ENCODE measurements at places on chromosomes 3 and 15.
A peak's percentile ranks its signal among the peaks of the same experiment; 100 is the strongest.

- DNase-seq, result no peak
Measured at GRCh38 chr3:34072297-34072696, 273.9 kb downstream of the PDCD6IP start.

- peak; percentile 43 for DNase-seq
Measured at GRCh38 chr15:90956274-90957030, 1.8 kb downstream of the RCCD1 start.

DNA sequence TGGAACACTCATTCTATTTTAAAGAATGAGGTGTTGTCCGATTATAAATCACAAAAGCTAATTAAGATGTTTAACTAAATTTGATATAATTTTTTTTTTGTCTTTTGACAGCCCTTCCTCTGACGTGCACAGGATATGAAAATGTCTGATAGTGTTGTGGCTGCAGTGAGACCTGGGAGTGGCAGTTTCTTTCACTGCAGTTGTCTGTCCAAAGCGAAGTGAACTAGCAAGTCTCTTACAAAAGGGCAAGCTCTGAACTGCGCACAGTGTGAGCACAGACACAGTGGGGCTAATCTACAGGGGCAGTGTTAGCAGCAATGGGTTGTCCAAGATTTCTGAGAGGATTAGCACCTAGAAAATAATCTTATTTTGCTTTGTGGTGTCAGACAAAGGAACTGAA is 29.1 kb upstream of the MYRIP start:
- no peak for DNase-seq

DNA sequence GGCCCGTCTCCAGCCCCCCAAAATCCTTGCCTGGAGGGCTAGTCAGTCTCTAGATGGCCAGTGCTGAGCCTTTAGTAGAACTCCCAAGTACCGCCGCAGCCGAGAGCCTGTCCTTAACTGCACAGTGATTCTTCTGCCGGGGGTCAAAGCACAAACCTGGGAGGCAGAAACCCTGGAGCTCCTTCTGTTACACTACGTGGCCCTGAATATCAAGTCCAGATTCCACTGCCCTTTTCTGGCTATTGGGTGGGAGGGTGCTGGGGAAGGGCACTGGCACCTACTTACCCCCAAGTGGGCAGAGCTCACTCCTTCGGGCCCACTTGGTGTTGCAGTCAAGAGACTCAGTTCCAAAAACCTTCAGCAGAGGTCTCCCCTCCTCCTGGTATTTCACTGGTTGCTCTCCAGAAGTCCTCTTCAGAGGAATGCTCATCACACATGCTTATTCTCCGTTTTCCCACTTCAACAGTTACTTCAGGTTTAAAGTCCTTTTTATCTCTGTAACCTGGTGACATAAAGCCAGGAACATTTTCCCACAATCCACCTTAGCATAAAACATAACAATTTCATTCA is 10.8 kb downstream of the PDHB start:
- DNase-seq, result no peak

DNA sequence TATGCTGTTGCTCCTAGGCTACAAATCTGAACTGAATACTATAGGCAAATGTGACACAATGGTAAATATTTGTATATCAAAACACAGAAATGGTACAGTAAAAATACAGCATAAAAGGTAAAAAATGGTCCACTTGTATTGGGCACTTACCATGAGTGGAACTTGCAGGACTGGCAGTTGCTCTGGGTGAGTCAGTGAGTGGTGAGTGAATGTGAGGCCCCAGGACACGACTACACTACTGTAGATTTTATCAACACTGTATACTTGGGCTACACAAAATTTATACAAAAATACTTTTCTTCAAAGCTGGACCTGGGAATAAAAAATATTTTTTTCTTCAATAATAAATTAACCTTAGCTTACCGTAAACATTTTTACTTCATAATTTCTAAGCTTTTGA is 41.6 kb upstream of the DUT start:
- no peak for DNase-seq

DNA sequence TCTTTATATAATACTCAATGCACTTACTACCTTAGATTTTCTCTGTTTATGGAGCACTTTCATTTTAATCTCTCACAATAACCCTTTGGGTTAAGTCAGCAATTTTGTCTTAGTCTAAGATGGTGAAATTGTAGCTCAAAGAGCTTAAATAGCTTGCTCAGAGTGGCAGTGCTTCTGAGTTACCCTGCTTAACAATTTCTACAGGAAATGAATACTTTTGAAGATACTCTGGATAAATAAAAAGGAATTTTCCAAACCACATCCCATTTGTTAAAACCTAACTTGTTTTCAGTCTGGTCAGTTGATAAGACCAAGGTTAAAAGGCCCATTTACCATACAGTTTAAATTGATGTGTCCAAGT is 37.2 kb downstream of the HMG20A start:
- DNase-seq, result no peak

- DNase-seq, result no peak
Measured at GRCh38 chr3:53501178-53501577, 6.8 kb downstream of the CACNA1D start.

DNA sequence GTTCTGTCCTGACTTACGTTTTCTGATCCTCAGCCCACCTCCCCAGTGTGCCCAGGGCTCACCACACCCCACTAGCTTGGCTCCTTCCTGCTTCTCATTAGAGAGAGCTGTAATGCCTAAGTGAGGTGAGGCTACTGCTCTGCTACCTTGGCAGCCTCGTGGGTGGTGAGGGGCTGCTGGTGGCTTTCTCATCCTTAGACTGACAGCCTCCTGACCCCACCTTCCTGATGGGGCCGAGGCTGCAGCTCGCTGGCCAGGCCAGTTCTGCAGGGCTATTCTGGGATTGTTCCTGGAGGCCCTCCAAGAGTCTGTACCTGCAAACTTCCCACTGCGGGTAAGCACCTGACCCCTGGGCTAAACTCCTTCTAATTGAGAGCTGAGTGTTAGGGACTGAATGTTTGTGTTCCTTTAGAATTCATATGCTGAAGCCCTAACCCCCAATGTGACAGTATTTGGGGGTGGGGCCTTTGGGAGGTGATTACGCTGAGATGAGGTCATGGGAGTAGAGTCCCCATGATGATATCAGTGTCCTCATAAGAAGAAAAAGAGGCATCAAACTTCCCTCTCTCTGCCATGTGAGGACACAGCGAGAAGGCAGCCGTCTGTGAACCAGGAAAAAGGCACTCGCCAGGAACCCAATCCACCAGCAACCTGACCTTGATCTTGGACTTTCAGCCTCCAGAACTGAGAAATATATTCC is 38.1 kb upstream of the IQSEC1 start:
- no peak for DNase-seq

DNA sequence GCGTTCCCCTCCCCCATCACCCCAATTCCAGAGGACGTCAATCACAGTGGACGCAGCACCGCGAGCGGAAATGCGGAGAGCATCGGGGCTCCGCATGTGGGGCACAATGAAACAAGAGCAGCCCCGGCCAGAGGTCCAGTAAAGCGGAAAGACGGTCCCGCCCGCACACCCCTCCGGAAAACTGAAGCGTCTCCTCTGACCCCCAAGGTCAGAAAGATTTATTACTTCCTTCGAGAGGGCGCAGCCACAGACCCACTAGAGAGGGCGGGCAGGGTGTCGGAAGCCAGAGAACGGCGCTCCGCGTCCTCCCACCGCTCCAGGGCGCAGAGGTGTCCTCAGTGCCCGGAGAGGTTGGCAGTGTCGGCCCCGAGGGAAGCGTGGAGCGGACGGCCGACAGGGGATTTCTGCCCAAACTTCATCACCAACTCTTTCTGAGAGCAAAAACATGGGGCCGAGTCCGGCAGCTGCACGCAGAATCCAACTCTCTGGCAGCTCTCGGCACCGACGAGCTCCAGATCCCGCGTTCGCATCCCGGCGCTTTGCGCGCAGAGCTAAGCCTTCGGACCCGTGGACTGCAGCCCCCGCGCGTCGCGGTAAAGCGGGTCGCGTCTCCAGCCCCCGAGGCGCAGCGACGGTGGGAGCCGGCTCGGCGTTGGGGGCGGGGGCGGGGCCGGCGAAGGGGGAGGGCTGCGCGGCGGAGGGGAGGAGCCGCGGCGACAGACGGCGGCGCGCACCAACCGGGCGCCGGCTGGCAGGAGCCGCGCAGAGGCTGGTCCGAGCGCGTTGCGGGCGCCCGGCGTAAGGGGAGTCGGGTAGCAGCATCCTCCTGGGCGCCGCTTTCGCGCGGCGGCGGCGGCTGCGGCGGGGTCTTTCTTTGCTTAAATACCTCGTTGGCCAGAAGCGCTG is at the start of gene CHST2:
Gene CHST2 (plus strand): TSS at position 763 of the 906 bp plus-strand sequence. CDS start 1,046 bp downstream, outside the sequence.
- DNase-seq, result peak; percentile 87

- no peak for DNase-seq
Measured at GRCh38 chr3:152087153-152087552, 181.6 kb upstream of the MBNL1 start.

DNA sequence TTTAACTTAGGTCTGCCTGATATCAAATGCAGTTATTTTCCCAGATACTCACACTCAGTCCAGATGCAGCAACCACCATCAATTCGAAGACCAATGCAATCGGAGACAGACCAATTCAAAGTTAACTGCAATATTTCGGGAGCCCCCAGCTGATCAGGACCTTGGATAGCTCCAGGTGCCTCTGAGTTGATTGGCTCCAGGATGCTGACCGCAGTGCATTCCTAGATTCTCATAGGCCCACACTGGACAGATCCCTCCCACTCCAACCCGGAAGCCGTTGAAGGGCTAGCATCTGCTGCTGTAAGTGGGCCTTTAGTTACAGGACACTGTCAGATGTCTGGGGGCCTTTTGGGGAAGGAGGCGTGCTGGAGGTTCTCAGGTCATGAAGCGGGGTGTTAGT is 89.5 kb upstream of the ATP2B2 start:
- no peak for DNase-seq

DNA sequence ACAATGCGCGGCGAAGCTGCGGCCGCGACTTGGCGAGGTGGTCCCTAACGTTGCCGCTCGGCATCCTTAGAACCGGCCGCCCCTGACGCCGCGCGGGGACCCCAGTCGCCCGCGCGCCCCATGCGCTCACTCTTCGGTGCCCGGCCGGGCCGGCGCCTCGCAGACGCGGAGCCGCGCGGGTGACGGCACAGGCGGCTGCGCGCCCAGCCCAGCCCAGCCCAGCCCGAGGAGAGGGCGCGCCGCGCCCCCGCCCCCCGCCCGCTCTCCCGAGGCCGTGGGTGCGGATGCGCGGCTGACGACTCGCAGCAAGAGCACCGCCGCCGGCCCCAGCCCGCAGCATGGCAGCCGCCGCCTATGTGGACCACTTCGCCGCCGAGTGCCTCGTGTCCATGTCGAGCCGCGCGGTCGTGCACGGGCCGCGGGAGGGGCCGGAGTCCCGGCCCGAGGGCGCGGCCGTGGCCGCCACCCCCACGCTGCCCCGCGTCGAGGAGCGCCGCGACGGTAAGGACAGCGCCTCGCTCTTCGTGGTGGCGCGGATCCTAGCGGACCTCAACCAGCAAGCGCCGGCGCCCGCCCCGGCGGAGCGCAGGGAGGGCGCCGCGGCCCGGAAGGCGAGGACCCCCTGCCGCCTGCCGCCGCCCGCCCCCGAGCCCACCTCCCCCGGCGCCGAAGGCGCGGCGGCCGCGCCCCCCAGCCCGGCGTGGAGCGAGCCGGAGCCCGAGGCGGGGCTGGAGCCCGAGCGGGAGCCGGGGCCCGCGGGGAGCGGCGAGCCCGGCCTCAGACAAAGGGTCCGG is 437 bp downstream of the KLF13 start:
- peak; percentile 46 for DNase-seq

- DNase-seq, result no peak
Measured at GRCh38 chr15:33722005-33722672, 246.2 kb upstream of the CHRM5 start.

DNA sequence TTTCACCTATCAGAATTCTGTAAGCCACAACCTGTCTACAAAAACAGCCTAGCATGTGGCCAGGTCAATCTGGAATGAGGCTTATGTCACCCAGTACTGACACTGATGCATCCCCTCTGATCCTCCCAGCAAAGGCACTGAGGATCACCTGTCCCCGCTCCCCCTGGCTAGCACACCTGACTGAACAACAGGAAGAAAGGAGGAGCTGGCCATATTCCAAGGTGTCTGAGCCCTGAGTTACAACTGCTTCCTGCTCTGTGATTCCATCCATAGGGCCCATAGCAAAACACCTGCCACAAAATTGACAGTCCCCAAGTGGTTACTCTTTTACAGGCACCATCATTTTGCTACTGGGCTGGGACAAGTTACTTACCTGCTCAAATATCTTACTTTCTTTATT is 555.5 kb upstream of the CFAP20DC start:
- peak; percentile 80 for DNase-seq

DNA sequence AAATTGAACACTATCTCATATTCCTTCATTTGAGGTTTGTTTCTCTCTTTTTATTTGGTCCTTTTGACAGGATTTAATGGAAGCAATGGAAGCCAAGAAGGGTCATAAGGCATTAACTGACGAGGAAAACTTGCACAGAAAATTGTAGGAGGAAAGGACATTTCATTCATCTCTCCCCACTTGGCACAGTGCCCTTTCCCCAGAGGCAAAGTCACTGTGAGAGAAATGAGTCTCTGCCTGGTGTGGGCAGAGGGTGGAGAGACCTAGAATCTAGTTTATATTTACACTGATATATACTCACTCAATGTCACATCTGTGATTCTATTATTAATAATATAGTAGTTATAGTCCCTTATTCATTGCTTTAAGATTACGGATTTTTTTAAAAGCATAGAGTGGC is 324.6 kb upstream of the IL12A start:
- DNase-seq, result peak; percentile 4

- DNase-seq, result no peak
Measured at GRCh38 chr15:64961013-64961412, 28.7 kb downstream of the SPG21 start.

DNA sequence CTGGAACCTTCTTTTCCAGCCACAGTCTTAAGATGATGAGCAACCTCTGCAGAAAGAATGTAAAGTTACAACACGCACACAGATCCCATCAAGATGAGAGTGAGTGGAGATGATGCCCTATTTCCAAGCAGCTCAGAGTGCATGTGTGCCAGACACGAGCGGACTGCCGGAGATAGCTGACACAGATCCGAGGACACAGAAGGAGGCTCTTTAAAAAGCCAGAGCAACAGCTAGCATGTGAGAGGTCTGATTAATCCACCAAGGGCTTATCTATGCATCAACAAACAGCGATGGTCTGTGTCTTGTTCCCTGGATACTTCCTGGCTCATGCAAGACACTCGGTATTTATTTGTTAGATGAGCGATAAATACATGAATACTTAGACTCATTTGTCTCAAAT is 128.6 kb upstream of the DLG1 start:
- DNase-seq, result no peak

DNA sequence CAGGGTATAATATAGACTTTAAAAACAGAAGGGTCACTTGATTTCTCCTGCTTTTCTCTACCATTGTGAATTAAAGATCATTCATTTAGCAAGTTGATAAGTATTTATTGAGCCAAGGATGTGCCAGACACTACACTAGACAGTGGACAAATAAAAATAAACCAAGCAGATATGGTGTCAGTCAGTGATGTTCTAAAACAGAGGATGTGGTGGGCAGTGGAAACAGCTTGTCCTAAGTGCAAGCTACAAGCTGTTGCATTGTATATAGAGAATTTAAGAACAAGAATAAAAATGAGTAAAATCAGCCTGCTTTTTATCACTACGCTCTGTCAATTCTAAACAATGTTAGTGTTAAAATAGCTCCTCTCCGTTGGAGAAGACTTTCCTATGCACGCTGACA is 637.3 kb upstream of the GRM7 start:
- DNase-seq, result no peak

- DNase-seq, result no peak
Measured at GRCh38 chr3:56304069-56304468, 164.2 kb downstream of the ERC2 start.
